Right atrium auricular region (tissue), 2 donors: ENCODE measurements at places on chromosomes 1 and 21. TPM values are rescaled to one million over a fixed set of nuclear protein-coding genes. Genes with fewer than 3 reads are reported as not detected.

The EXO1 gene
- not detected for total RNA-seq

The FAM177B gene
- not detected for total RNA-seq

The LMX1A gene
- not detected for total RNA-seq

DNA sequence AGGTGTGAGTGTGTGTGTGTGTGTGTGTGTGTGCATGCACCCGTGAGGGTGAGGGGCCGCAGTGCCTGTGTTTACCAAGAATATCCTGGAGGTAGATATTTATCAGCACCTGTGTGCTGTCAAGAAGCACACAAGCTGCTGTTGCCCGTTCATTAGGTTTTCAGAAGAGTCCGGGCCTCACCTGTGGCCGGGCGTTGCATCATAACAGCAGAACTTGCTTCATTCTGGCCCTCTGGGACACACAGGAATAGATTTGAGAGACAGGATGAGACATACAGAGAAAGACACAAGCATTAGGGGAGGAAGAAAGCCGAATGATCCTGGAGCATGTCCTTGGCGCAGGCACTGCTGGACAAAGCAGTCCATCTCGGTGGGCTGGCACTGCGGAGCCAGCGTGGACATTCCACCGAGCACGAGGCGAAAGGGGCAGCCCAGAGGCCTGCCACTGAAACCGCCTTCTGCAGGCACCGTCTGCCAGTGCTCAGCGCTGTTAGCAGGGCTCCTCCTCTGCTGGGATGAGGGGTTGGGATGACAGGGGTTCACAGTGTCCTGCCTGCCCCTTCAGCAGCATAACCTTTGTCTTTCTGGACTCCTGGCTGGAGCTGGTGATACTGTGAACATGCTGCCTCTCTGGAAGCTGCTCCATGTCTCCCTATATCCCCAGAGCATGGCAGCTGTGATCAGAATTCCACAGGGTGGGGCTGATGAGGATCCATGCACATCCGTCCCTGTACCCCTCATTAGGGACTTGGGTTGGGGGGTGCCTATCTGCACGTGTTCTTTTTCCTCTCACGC lies 81.1 kb downstream of the PEX14 start:
- H3K36me3 ChIP-seq = no peaks in the 10 kb centered on the region
- H3K27ac ChIP-seq = no peak overlapping the region
- H3K27me3 ChIP-seq = no peaks in the 10 kb centered on the region
- H3K4me3 ChIP-seq = no peak overlapping the region

- peak overlapping the region; percentile 17 for H3K27ac ChIP-seq
- H3K36me3 ChIP-seq = no peaks in the 10 kb centered on the region
- DNase-seq = no peak
- H3K27me3 ChIP-seq = no peaks in the 10 kb centered on the region
- no peak overlapping the region for H3K4me3 ChIP-seq
These were observed 5.2 kb downstream of the BCAR3 start for GRCh38 chr1:93676427-93676826.

DNA sequence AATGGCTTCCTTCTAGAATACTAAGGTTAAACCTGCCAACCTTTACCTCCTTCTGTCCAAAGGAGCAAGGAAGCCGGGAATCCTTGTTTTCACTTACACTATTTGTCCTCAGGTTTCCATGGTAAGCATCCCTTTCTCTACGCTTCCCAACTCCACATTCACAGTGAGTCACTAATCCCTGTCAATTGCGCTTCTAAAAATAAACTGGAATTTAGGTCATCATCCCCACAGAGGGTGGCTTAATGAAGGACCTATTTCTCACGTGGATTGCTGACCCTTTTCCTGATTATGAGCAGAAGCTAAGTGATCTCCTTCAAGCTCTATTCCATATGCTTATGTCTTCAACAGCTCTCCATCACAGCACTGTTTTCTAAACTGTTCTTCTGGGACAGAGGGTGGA lies 39.9 kb upstream of the ABCA4 start:
- DNase-seq = no peak
- peaks cover 11% of the 10 kb centered on the region for H3K4me1 ChIP-seq
- H3K4me3 ChIP-seq = no peak overlapping the region
- H3K36me3 ChIP-seq = no peaks in the 10 kb centered on the region

DNA sequence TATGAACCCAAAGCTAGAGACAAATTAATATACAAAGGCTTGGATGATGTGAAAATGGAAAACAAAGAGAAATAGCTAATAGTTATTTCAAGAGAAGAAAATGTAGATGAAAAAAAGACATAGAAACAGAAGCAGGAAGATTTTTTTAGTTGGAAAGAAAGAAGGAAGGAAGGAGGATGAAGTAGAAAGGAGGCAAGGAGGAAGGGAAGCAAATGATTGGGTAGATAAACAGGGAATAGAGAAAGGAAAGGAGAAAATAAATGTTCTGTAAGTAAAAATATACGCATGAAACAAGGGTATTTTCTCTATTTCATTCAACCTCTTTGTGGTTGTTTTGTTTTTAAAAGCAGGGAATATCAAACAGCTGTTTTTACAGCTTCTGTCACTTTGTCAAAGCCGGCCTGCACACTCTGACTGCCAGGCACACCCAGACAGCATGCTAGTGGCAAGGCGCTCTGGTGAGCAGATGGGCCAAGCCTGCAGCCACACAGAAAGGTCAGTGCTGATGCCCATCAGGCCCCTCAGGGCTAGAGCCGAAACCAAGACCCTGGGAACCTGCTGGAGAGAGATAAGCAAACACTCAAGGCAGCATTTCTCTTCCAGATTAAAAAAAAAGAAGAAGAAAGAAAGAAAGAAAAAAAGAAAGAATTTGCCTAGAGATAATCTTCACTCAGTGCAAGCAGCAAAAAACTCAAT lies 72.9 kb upstream of the CTTNBP2NL start:
- no peak overlapping the region for H3K27ac ChIP-seq
- H3K4me1 ChIP-seq = no peaks in the 10 kb centered on the region
- H3K4me3 ChIP-seq = no peak overlapping the region

GRCh38 chr1:239354231-239354630 lies 32.1 kb upstream of the CHRM3 start:
- no peak overlapping the region for H3K4me3 ChIP-seq
- H3K27ac ChIP-seq = no peak overlapping the region
- DNase-seq = no peak
- H3K36me3 ChIP-seq = no peaks in the 10 kb centered on the region

The MROH7 gene
- total RNA-seq = 5.5 TPM

The SYCP1 gene
- not detected for total RNA-seq

- H3K27ac ChIP-seq = no peak overlapping the region
- H3K4me3 ChIP-seq = no peak overlapping the region
- H3K36me3 ChIP-seq = no peaks in the 10 kb centered on the region
- DNase-seq = no peak
- no peaks in the 10 kb centered on the region for H3K4me1 ChIP-seq
- H3K27me3 ChIP-seq = no peaks in the 10 kb centered on the region
These were observed 46.7 kb upstream of the FBXO28 start for GRCh38 chr1:224067207-224067606.

- no peak overlapping the region for H3K4me3 ChIP-seq
- no peaks in the 10 kb centered on the region for H3K27me3 ChIP-seq
- no peak for DNase-seq
These were observed 23.2 kb downstream of the MYBPH start for GRCh38 chr1:203152158-203153034.

DNA sequence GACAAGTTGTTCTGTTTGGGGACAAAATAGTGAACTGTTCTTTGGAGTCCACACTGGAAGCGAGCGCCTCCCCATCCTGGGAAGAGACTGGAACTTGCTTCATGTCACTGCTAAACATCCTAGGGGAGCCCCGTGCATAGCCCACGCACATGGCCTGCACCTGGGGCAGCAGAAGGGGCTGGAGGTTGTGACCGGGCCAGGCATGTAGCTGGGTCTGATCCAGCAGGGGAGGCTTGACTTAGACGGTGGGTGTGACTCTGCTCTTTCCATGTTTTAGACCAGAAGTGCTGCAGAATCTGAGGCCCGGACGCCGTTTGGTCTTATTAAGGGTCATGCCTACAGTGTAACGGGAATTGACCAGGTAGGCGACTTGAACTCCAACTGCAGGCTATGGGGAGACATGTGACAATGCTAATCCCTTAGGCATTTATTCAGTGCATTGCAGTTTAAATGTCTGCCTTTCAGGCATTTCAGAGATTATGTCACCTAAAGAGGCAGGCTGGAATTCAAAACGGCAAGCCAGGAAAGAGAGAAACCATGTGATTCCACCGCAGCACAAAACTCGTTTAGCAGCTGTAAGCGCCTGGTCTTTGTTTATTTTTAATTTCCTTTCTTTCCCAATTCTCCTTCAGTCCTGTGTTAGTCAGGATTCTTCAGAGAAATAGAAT lies 21.8 kb downstream of the CAPN9 start:
- no peaks in the 10 kb centered on the region for H3K4me1 ChIP-seq
- no peaks in the 10 kb centered on the region for H3K27me3 ChIP-seq
- H3K4me3 ChIP-seq = no peak overlapping the region
- no peaks in the 10 kb centered on the region for H3K36me3 ChIP-seq
- DNase-seq = no peak
- peak overlapping the region; percentile 36 for H3K27ac ChIP-seq

The CR1L gene
- not detected for total RNA-seq

The KCNE1 gene
- 0.78 TPM for total RNA-seq

The OR10J1 gene
- not detected for total RNA-seq

GRCh38 chr1:84037758-84038611 lies 39.1 kb upstream of the TTLL7 start:
- no peak overlapping the region for H3K27ac ChIP-seq
- no peak for DNase-seq
- H3K4me1 ChIP-seq = no peaks in the 10 kb centered on the region
- no peak overlapping the region for H3K4me3 ChIP-seq
- no peaks in the 10 kb centered on the region for H3K36me3 ChIP-seq

DNA sequence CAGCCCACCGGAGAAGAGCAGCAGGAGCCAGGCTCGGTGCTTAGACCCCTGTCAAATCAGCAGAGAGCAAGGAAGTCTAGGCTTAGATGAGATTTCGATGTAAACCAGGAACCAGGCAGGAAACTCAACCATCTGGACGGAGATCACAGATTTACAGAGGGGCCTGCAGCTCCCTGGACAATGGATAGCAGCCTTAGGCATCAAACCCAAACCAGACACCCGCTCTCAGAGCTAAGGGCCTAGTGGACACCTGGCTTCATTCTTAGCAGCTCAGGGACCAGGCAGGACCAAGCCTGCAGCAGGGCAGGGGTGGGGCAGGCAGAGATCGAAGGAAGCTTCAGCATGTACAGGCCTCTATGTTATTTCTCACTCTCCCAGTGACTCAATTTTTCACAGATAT lies 127.8 kb upstream of the FMN2 start:
- no peak for DNase-seq
- no peaks in the 10 kb centered on the region for H3K4me1 ChIP-seq
- no peaks in the 10 kb centered on the region for H3K27me3 ChIP-seq
- no peak overlapping the region for H3K4me3 ChIP-seq

- no peaks in the 10 kb centered on the region for H3K4me1 ChIP-seq
- no peak for DNase-seq
- H3K27ac ChIP-seq = no peak overlapping the region
- no peaks in the 10 kb centered on the region for H3K36me3 ChIP-seq
- H3K27me3 ChIP-seq = no peaks in the 10 kb centered on the region
These were observed 8.3 kb downstream of the IL20 start for GRCh38 chr1:206873603-206874188.

The NVL gene
- 8.3 TPM for total RNA-seq

- H3K27ac ChIP-seq = peak overlapping the region; percentile 42
- DNase-seq = peak; percentile 66
- H3K36me3 ChIP-seq = no peaks in the 10 kb centered on the region
These were observed 203.0 kb downstream of the PLPP3 start for GRCh38 chr1:56376188-56376984.

- no peaks in the 10 kb centered on the region for H3K27me3 ChIP-seq
- H3K4me1 ChIP-seq = no peaks in the 10 kb centered on the region
- no peaks in the 10 kb centered on the region for H3K36me3 ChIP-seq
- H3K27ac ChIP-seq = no peak overlapping the region
These were observed 36.9 kb upstream of the FNBP1L start for GRCh38 chr1:93411000-93411399.

DNA sequence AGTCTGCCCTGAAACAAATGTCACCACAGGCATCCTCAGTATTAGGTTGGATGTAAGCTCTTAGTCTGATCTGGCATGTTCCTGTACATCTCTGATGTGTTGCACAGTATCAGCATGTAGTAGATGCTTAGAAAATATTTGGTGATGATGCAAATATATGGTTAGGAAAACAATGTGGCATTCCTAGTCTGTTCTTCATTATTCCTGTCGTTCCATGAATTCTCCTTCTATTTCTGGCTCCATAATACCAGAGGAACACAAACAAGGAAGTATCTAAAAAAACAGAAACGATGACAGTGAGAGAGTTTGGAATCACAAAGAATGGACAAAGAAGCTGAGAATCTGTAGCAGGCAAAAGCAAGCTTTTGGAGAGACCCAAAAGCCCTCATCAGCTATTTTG lies 236.6 kb downstream of the HHAT start:
- no peaks in the 10 kb centered on the region for H3K27me3 ChIP-seq
- H3K4me1 ChIP-seq = no peaks in the 10 kb centered on the region
- no peak for DNase-seq
- H3K27ac ChIP-seq = no peak overlapping the region
- H3K36me3 ChIP-seq = no peaks in the 10 kb centered on the region

The KPNA6 gene
- 54.6 TPM for total RNA-seq

The RBM15 gene
- total RNA-seq = 16.5 TPM

GRCh38 chr1:237042892-237043576 lies 1.1 kb downstream of the RYR2 start:
- H3K27ac ChIP-seq = peak overlapping the region; percentile 94
- no peaks in the 10 kb centered on the region for H3K4me1 ChIP-seq
- H3K36me3 ChIP-seq = no peaks in the 10 kb centered on the region

- H3K4me3 ChIP-seq = no peak overlapping the region
- H3K36me3 ChIP-seq = no peaks in the 10 kb centered on the region
- H3K27ac ChIP-seq = no peak overlapping the region
- no peak for DNase-seq
These were observed 93.0 kb upstream of the PLPPR4 start for GRCh38 chr1:99171184-99171813.

DNA sequence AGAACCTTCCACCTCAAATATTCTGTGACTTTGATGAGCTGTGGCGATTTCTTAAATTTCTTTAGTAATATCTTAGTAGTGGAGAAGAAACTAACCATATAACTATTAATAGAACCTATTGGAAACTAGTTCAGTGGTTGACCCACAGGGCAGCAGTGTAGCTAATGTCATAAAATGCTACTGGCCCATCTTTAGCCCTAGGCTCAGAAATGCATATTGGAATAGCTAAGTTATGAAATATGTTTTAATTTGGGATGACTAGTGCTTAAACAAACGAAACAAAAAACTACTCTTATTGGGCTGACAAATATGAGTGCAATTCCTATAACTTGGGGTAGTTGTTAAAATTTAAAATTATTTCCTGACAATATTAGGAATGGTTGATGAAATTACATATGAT lies 20.2 kb downstream of the MACO1 start:
- no peaks in the 10 kb centered on the region for H3K4me1 ChIP-seq
- no peak overlapping the region for H3K4me3 ChIP-seq
- H3K27ac ChIP-seq = no peak overlapping the region
- no peaks in the 10 kb centered on the region for H3K27me3 ChIP-seq
- no peak for DNase-seq
- H3K36me3 ChIP-seq = peaks cover 20% of the 10 kb centered on the region

The DYNLT5 gene
- total RNA-seq = not detected
